ENCODE measurements at places on chromosomes 2 and 18.

DNA sequence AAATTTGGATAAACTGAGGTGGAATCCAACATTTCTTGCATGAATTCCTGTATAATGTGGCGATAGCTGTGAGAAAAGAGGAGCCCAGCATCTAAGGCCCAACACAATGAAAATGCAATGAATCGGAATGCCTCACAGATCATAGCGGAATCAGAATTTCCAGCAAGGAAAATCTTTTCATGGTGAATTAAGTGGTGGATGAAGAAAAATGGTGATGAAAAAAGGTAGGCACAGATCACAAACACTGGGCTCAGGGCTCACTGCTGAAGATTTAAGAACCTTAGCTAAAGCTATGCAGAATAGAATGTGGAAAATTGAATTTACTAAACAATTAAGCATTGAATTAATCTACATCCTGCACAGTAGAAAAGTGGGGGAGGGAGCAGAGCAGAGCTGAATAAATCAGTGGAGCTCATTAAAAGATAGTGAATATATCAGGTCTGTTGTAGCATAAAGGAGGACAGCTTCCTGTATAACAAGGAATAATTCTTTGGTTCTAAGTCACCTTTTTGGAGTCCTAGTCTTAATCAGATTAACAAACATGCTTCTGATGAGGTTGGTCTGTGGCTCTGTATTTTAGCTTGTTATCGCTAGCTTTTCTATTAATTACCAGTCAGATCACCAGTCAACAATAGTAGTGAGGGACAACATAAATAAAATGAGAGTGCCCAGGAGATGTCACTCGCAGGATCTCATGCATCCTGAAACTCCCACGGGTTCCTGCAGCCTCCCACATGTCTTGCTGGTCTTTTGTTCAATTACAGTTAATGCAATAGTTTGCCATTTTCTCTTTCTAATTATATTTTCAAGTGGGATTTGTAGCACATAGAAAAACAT lies 27.0 kb downstream of the MEIS1 start:
- no peak for DNase-seq

DNA sequence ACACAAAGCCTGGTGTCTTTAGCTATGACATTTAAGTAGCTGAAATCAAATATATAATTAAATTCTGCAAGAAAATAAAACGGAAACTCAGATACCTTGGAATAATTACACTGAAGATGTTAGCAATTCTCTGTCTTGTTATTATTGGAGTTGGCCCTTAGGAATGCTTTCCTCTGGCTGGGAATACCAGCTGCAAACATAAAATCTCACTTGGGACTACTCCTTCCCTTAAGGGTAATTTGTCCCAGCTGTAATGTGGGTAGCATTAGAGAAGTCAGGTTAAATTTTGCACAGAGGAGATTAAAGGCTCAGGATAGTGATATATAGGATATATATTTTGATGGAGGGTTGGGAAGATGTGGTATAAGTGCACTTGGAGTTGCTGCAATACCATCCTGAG lies 37.3 kb upstream of the GRP start:
- DNase-seq: no peak

GRCh38 chr2:240460781-240461431 lies 25.4 kb downstream of the GPC1 start:
- no peak for DNase-seq

DNA sequence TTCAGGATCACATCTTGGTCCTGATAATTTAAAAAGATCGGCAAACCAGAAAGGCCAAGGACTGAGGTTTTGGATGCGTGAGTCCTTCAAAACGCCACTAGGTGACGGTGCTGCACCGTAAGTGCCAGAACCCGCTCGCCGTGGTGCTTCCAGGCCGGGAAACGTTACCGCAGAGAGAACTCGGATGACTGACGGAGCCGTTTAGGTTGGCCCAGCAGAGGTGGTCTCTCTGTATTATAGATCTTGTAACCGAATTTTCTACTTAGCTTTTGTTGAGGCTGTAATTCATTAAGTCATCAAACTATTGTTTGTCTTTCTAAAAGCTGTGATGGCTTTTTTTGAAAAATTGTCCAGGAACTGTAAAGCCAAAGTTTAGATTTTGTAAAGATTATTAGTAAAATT lies 39.8 kb upstream of the ADCYAP1 start:
- DNase-seq: peak; percentile 10

DNA sequence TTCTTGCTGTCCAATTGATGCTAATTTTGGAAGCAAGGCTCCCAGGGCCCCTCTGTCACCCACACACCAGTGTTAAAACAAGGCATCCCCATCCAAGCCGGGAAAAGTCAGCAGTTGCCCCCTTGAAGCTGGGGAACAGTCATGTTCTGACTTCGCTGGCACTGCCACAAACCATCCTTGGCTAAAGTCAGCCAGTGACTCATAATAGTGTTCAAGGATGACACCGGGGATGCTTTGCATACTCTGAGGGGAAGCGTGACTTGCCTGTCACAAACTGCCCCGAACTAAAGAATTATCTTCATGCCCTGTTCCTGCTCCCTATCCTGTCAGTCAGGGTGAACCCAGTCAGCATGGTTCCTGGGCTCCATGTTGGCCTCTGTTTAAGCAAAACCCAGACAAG lies 37.0 kb downstream of the TGFA start:
- no peak for DNase-seq

GRCh38 chr2:216453955-216454614 lies 41.8 kb downstream of the SMARCAL1 start:
- no peak for DNase-seq

GRCh38 chr2:159963700-159964099 lies 98.7 kb downstream of the PLA2R1 start:
- no peak for DNase-seq

GRCh38 chr18:63897072-63897471 lies 9.6 kb downstream of the SERPINB2 start:
- DNase-seq: no peak

DNA sequence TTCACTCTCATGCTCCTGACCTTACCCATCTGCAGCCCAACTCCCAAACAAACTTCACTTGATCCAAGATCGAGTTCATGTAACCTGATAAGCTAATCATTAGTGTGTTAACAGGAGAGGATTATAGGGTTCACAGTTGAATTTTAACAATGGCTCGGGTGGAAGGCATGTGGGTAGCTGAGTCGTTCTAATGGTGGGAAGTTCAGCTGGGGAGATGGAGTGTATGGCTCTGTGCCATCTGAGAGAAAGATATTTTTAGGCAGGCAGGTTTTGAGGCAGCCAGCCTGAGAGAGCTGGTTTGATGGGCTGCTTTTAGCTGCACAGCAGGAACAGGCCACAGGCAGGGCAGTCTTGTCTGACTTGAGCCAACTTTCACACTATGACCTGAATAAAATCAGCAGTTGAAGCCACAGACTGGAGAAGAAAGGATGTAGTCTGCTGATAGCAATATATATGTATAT lies 17.7 kb upstream of the NFE2L2 start:
- DNase-seq: no peak

DNA sequence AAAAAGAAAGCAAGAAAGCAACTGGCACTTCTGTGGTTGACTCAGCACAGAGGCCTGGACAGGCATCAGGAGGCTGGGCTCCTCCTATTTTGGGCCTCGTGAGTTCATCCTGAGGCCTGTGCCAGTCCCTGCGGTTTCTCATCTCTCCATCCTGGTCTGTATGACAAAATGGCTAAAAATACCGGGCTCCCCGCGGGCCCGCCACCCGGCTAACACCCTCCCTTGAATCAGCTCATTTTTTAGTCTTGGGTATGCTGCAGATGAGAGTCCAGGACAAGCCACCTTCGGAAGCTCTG lies 62.3 kb upstream of the YWHAQ start:
- no peak for DNase-seq

GRCh38 chr2:229372207-229372606 lies 101.1 kb upstream of the PID1 start:
- no peak for DNase-seq

DNA sequence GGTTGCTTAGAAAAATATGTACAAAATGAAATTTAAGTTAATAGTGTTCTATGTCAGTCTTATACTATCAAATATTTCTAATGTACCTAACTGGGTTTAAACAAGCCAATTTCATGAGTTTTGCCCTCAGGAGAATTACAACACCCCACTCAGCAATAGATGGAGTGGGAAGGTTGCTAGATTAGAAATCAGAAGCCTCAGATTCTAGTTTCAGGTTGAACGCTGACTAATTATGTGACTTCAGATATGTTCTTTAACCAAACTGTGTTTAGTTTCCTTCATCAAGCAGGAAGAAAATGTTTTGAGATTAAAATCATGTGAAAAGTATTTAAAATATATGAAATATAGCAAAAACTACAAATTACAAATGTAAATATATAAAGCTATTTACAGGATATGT lies 133.8 kb upstream of the KCNH7 start:
- no peak for DNase-seq

GRCh38 chr2:47189635-47190034 lies 34.5 kb upstream of the STPG4 start:
- no peak for DNase-seq

- no peak for DNase-seq
These were observed 72.4 kb downstream of the FASTKD2 start for GRCh38 chr2:206837775-206838174.

DNA sequence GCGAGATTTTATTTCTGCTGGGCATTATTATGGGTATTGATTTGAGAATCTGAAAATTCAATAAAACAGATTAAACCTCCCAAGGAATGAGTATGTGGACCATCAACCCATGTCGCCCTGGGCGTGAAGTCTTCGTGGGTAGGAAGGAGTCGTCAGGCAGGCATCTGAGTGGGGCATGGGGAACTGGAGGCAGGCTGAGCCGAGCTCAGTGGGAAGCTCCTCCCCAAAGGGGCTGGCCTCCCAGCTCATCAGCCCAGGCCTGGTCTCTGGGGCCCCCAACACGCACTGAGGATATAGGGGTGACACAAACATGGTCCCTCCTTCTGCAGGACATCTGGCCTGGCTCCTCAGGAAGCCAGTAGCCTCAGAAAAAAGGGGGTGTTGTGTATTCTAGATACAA lies 265.2 kb downstream of the TFCP2L1 start:
- no peak for DNase-seq

DNA sequence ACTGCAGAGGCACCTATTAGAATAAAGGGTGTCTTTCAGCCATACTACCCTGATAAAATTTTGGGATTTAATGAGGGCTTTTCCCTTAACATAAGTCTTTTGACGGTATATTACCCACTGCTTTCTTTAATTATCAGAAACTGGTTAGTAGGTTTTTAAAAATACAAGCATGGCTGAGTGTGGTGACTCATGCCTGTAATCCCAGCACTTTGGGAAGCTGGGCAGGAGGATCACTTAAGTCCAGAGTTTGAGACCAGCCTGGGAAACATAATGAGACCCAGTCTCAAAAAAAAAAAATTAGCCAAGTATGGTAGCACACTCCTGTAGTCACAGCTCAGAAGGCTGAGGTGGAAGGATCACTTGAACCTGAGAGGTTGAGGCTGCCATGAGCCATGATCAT lies 16.1 kb downstream of the CPSF3 start:
- DNase-seq: no peak

GRCh38 chr18:61435064-61435652 lies 101.9 kb downstream of the CDH20 start:
- no peak for DNase-seq

DNA sequence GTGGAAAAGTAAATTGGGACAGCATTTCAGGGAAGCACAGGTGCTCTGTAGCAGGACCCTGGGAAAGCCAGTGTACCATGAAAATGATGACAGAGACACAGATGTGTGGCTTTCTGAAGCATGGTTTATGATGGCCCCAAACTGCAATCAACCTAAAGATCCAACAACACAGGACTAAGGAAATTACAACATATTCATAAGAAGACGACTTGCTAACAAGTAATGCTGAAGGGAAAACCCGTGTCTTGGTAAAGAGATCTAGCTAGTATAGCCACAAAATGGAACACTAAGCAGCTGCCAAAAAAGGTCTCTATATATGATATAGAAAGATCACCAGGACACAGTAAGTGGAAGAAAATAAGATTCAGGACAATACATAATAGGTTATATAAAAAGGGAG lies 53.2 kb downstream of the UXS1 start:
- no peak for DNase-seq

DNA sequence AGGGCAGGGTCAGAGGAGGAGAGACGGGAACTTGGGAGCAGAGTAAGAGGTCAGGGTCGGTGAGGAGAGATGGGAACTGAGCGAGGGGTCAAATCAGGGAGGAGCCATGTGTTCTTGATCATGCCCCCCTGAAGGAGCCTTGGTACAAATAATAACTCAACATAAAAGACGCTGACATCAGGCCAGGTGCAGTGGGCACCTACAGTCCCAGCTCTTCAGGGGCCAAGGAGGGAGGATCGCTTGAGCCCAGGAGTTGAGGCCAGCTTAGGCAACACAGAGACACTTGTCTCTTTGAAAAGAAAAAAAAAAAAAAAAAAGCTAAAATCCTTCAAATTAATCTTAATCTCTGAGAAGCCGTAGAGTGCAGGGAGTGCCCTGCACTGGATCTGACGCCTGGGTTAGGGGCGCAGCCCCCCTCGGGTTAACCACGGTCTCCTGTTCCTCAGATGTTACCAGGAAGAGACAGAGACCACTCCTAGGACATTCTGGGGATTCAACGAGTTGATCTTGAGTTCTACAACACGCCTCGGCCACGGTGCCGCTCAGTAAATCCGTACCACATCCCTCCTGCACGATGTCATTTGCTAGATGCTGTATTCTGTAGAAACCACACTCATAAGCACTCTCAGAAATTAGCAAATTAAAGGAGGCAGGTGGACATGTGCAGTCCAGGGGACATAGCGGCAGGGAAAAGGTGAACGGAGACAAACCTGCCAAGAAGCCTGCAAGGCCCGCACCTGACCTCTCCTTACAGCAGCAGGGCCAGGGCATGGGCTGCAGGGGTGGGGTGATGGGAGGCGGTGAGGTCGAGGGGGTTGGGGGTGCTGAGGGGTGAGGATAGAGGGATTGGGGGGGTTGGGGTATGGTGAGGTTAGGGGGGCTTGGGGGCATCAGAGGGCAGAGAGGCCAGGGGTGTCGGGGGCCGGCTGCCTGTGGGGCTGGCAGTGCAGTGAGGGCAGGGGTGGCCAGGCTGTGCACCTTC lies 29.2 kb downstream of the SLC66A2 start:
- no peak for DNase-seq

- no peak for DNase-seq
These were observed 64.0 kb upstream of the ZNF516 start for GRCh38 chr18:76558881-76559667.

DNA sequence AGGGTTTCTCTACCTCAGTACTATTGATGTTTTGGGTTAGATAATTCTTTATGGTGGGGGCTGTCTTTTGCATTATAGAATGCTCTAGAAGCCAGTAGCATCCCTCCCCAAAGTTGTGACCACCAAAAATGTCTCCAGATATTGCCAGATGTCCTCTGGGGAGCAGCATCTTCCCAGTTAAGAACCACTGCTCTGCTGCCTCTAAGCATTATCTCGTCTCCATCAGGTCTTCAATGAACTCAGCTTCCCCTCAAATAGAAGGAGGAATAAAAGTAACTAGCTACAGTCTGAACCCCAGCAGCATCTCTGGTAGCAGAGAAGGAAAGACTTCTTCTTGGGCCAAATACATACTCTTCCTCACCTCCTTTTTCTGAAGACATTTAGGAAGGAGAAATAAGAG lies 244.1 kb downstream of the AGPS start:
- DNase-seq: no peak

- no peak for DNase-seq
These were observed 619.3 kb downstream of the MBD2 start for GRCh38 chr18:53605198-53605597.
